ENCODE measurements at places on chromosomes 13 and 19.

GRCh38 chr13:106570299-106570852, 2.4 kb upstream of the ARGLU1 start:
- no peak for DNase-seq

DNA sequence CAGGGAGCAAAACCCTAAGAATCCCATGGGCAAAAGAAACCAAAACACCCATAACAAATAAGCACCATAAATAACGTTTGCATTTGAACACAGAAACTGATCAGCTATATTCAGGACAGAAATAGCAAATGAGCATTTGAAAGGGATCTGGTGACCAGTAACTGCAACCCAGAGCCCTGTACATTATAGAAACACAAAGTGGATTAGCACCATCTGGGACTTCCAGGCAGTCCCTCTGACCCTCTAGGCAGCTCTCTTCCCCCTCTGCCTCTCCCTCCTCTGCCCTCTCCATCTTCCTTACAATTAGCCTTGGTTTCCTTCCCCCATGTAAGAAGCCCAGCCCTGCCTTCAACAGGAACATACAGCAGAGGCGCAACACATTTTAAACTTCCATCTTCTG, 215.0 kb downstream of the DCLK1 start:
- no peak for DNase-seq

DNA sequence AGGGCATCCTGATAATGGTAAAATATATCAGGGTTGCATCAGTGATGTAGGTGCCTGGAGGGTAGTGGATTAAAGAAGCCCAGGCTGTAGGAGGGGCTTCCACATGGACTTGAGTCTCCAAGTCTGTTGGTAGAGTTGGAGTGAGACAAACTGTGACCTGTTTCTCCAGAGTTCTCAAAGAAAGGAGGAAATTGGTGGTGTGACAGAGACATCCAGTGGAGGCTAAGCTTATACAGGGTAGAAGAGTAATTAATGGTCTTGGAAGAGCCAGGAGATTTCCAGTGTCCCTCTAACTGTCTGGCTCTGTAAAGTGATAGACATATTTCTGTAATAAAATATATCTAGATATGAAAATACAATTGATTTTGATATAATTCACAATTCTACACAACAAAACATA, 61.1 kb downstream of the GPC5 start:
- DNase-seq: no peak

GRCh38 chr13:110414931-110415330, 107.8 kb downstream of the COL4A2 start:
- DNase-seq: no peak

DNA sequence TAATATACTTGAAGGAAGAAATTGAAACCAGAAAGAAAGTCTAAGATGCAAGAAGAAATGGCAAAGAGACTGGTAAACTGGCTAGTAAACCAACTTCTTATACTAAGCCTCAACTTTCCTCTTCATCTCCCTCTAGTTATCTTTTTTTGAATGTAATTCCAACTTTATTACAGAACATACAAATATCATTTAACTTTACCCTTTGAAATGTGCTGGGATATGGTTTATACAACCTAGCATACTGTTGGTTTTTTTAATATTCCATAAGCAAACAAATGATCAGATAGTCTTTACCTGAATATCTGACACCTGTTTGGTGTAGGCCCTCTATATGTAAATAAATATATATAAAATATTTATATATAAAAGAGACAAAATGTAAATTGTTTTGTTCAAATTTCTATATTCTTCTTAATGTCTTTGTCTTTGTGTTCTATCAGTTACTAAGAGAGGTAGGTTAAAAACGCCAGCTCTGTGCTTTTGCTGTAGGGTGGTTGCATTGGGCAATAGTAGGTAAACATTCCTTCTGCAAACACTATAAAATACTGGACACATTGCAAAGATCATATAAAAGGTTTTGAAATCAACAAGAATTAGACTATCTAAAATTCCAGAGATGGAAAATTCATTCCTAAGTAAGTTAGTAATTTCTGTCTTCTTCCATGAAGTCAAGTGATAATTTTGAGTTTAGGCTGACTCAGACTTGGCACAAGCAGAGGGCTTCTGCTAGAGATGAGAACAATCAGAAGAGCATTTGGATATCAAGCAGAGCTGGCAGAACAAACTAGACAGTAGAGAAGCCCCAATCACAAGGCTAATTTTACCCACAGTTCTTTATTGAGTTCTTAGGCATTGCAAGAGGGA, 383.3 kb downstream of the RFC3 start:
- no peak for DNase-seq

GRCh38 chr13:46404733-46405100, 17.7 kb upstream of the RUBCNL start:
- no peak for DNase-seq

DNA sequence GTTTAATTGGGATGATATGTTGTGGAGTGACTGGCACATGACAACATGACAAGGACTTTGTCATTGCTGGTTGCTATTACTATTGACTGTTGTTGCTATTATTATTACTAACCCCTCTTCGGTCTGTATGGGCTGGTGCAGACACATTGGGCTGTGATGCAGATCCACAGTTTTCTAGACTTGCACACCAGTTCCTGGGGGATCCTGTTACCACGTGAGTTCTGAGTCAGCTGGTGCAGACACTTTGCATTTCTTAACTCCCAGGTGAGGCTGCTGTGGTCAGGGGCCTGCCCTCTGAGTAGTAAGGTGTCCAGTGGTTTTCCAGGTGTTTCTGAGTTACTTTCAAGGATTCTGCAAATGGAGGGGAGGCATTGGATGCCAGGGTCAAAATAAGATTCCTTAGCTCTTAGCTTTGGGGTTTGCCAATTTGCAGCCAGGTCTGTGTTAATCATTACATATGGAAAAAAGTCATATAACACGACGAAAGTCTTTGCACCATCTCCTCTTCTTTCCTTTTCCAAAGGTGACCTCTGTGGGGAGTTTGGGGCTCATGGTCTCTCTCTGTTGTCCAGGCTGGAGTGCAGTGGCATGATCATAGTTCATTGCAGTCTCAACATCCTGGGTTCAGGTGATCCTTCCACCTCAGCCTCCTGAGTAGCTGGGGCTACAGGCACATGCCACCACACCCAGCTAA, 19.3 kb downstream of the BICRA start:
- DNase-seq: no peak

DNA sequence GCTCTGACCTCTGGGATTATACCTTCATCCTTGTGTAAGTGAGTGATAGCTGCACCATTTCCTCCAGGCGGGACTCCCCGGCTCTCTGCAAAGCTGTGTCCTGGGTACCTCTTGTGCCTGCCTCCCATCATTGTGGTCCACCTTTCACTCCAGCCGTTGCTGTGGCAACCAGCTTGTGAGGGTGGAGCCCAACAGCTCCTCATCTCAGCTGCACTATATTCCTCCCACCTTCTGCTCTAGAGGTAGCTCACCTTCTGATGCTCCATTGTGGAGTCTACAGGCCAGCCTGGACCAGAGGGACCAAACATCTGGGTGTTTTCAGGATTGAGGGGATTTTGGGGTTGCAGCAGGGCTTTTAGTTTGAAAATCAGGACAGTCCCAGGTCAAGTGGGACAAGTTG, 708.2 kb downstream of the UQCRFS1 start:
- DNase-seq: no peak

DNA sequence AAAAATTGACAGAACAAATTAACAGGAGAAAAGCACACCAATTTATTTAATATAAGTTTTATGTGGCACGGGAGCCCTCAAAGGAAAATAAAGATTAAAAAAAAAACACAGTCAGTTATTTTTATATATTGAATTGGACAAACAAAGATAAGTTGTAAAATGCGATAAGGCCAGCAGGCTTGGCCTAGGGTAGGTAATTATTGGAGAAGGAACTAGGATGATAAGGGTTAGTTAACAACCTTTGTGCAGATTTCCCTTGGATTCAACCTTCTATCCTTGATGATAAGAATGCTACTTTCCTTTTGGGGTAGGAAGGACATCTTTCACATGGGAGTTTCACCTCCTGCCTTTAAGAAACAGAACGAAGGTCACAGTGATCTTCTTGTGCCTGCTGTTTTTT, 252.8 kb downstream of the SHISA2 start:
- DNase-seq: no peak

GRCh38 chr19:7720351-7720750, 11.6 kb downstream of the CLEC4G start:
- no peak for DNase-seq

DNA sequence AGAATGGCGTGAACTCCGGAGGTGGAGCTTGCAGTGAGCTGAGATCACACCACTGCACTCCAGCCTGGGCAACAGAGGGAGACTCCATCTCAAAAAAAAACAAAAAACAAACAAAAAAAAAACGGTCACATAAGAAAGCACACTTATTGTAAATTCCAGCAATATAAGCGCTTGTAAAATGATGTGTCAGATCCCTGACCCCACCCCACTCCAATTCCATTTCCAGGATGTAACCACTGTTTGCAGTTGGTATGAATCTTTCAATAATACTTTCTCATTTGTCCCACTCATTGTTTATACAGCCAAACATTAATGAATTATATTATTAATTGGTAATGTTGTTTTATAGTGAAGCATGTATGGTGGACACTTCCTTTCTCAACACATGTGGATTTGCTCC, 15.9 kb upstream of the CEACAM1 start:
- DNase-seq: no peak

DNA sequence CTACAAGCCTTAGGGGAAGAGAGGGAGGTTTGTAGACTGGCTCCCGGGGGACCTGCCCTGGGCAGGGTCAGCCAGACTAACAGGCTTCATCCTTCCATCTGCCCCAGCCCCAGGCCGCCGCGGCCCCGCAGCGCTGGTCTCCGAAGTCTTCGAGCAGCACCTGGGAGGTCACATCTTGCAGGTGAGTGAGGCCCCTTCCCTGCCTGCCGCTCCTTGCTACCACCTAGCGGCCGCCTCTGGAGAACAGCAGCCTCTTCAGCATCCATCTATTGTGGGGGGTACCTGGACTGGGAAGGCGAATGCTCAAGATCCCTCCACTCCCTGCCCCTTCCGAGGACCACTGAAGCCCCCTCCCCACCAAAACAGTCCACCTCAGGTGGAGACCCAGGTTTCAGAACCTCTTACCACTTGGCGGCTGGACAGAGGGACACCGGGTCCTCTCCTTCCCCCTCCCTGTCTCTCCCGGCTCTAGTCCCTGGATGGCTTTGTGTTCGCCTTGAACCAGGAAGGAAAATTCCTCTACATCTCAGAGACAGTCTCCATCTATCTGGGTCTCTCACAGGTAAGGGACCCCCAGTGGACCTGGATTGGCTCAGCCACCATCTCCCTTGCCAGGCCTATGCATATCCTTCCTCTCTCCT, 12.7 kb downstream of the NPAS1 start:
- DNase-seq: peak; percentile 55

- DNase-seq: no peak
These were observed 108.6 kb downstream of the COL4A2 start for GRCh38 chr13:110415669-110416068.

GRCh38 chr13:31824705-31825517, 85.6 kb downstream of the RXFP2 start:
- no peak for DNase-seq

GRCh38 chr19:16041299-16041990, 34.9 kb upstream of the TPM4 start:
- DNase-seq: peak; percentile 74

GRCh38 chr19:1396019-1396767, 5.1 kb downstream of the GAMT start:
- DNase-seq: peak; percentile 43

DNA sequence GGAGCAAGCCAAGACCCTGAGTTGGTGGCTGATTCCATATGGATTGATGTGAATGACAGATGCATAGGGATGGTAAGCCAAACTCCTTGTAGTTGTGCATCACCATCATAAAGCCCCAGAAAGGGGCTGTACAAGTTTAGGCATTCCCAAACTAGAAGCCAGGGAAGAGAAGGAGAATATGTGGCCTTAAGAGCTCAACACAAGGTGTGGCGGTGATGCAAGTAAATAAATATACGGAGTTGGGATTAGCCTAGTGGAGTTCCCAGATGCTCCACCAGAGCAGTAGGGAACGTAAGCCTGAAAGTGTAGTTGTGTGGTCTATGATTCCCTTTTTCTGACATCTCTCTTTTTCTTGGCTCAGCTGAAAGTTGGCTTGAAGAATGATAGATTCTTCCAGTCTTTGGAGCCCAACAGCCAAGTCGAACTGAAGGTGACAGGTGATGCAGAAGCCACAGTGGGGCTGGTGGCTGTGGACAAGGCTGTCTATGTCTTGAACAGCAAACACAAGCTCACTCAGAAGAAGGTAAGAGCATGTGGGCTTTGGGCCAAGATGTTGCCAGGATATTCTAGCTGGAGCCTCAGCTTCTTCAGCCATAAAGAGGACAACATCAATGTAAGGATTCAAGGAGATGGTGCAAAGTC, 30.1 kb downstream of the RDH8 start:
- DNase-seq: peak; percentile 16

GRCh38 chr19:3450796-3451411, 29.4 kb downstream of the SMIM24 start:
- DNase-seq: no peak

DNA sequence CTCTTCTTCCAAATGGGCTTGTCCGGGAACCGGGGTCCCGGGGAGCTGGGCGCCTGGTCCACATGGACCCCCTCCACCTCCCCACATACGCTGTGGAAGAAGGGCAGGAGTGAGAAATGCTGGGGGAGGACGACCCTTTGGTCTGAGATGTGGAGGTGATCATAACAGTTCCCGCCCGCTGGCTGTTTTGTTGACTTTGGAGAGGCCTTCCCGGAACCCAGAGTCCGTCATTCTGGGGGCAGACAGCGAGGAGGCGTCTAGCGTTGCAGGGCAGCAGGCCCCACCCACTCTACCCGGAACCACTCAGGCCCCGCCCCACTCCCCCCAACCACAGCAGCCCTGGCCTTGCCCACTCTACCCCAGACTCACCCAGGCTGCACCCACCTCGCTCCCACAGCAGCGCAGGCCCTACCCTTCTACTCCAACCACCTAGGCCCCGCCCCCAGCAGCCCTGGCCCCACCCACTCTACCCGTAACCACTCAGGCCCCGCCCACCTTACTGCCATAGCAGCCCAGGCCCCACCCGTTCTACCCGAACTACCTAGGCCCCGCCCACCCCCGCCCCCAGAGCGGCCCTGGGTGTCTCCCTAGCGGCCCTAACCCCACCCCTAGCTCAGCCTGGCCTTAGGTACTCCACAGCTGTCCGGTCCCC, 7.1 kb downstream of the GPR108 start:
- DNase-seq: peak; percentile 46

GRCh38 chr13:75995966-75996365, 359.8 kb downstream of the LMO7 start:
- DNase-seq: no peak

DNA sequence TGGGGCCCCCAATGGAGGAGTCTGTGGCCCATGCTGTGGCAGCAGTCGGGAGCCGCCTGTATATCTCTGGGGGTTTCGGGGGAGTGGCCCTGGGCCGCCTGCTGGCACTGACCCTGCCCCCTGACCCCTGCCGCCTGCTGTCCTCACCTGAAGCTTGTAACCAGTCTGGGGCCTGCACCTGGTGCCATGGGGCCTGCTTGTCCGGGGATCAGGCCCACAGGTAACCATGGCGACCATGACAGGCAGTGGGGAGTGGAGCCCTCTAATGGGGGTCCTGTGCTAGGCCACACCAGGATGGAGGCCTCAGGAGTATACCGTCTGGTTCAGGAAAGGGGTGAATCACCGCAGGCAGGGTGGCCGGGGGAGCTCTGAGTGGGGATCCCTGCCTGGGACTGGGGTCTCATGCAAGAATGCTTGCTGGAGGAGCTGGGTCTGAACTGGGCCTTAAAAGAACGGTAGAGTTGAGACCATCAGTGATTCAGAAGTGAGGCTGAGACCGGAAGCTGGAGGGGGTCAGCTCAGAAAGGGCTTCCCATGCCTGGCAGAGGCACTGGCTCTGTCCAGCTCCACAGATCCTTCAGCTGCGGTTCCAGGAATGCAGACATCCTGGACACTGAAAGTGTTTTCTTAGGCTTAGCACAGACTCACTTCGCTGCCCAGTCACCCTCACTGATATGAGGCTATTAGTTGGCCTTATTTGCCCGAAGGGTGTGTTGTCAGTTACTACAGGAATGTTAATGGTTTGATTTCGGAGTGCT, 29.1 kb downstream of the CNFN start:
- DNase-seq: no peak
